BJ (cell line): ENCODE measurements at places on chromosomes 12 and 14. TPM values are rescaled to one million over a fixed set of nuclear protein-coding genes. Genes with fewer than 3 reads are reported as not detected.

SLC6A12 gene
- not detected in 2 replicates for polyA plus RNA-seq

HOXC4 gene
- 0.69 and 0.93 TPM in 2 replicates for polyA plus RNA-seq

IL26 gene
- polyA plus RNA-seq = not detected in 2 replicates

GPR68 gene
- 0.20 and 0.45 TPM in 2 replicates for polyA plus RNA-seq

ANO4 gene
- polyA plus RNA-seq = 7.1 and 8.0 TPM in 2 replicates

BCDIN3D gene
- 2.6 and 3.5 TPM in 2 replicates for polyA plus RNA-seq

GRCh38 chr12:78275886-78276285, 445.2 kb downstream of the NAV3 start:
- DNase-seq = no peak

- DNase-seq = no peak
Measured at GRCh38 chr12:121770813-121771625, 22.5 kb downstream of the RHOF start.

DNA sequence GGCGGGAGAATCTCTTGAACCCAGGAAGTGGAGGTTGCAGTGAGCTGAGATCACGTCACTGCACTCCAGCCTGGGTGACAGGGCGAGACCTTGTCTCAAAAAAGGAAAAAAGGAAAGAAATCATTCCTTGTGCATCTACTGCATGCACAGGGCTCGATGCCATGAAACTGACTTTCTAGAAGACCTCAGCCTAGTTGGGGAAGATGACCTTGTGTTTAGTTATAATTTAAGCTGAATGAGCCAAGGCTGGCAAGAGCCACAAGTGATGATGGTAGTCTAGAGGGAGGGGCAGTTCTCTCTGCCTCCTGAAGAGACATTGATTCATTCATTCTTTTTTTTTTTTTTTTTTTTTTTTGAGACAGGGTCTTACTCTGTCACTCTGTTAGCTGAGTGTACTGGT, 24.2 kb downstream of the ACACB start:
- no peak for DNase-seq

DNA sequence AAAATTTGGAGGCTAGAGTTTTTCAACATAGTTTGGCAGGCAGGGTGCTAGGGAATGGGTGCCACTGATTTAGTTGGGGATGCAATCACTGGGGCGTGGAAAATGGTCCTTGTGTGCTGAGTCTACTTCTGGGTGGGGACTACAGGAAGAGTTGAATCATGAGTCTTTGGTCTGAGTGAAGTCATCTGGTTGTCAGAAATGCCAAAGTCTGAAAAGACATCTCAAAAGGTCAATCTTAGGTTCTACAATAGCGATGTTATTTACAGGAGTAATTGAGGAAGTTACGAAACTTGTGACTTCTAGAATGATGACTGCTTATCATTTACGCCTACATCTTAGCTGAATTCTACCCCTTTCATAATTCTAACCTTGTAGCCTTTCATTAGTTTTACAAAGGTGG, 209.1 kb downstream of the NUBPL start:
- DNase-seq = no peak

GRCh38 chr14:23028799-23029198, 5.9 kb downstream of the PSMB5 start:
- no peak for DNase-seq

GRCh38 chr14:69559581-69560011, 15.1 kb downstream of the CCDC177 start:
- no peak for DNase-seq

GRCh38 chr14:95330591-95331370, 11.1 kb upstream of the CLMN start:
- no peak for DNase-seq

DNA sequence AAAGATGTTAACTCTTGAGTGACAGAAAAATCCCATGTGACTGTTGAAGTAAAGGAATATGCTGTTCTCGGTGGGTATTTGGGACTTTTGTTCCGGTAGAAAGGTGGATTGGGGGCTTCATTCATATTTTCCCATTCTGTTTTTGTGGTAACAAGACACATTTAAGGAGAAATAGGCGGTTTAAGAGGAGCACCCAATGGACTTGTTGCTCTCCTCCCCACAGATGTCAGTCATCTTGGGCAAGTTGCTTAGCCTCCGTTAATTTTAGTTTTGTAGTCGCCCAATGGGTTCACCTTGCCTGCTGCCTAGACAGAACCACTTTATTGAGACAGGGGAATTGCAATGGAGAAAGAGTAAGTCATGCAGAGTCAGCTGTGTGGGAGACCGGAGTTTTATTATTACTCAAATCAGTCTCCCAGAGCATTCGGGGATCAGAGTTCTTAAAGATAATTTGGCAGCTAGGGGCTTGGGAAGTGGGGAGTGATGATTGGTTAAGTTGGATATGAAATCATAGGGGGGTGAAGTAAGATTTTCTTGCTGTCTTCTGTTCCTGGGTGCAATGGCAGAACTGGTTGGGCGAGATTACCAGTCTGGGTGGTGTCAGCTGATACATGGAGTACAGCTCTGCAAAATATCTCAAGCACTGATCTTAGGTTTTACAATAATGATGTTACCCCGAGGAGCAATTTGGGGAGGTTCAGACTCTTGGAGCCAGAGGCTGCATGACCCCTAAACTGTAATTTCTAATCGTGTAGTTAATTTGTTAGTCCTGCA, 50.3 kb downstream of the SLC38A1 start:
- no peak for DNase-seq

DNA sequence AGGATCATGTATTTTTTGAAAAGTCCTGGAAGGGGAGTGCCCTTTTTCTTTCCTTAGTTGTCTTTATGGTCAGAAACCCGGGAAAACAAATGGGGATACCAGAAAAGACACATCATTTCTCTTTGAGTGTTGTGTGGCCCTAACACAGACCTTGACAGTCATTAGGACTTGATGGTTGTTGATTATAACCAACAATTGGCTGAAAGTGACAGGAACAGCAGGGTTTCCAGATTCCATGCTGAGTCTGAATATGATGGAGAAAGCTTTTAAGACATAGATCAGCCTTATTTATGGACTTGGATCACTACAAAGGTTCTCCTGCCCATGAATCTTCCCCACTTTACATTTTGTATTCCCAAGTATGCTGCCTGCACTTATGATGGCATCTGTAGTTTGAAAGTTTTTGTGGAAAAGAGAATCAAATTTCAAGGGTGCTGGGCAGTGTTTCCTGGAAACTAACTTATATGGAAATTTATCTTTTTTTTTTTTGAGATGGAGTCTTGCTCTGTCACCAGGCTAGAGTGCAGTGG, 30.4 kb downstream of the POLR3B start:
- no peak for DNase-seq

DNA sequence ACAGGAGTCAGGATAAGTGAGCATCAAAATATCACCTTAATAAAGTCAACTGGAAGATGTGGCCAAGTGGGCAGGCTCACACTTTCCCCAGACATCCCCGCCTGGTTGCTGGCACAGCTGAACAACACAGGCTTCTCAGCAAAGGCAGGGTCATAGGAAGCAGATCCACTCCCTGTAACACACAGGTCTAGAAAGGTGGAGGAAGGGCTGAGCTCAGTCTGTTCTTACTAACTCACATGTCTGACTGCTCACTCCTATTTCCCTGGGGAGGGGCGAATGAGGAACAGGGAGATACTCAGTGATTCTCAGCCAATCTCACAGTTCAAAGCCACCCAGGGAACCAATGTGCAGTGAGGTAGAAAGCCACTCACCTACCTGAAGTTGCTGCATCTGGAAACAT, 45.0 kb upstream of the AMN1 start:
- no peak for DNase-seq

GRCh38 chr12:29081101-29081500, 68.0 kb upstream of the FAR2 start:
- no peak for DNase-seq
